ENCODE measurements at places on chromosomes 6 and 20.
A peak's percentile ranks its signal among the peaks of the same experiment; 100 is the strongest.

DNA sequence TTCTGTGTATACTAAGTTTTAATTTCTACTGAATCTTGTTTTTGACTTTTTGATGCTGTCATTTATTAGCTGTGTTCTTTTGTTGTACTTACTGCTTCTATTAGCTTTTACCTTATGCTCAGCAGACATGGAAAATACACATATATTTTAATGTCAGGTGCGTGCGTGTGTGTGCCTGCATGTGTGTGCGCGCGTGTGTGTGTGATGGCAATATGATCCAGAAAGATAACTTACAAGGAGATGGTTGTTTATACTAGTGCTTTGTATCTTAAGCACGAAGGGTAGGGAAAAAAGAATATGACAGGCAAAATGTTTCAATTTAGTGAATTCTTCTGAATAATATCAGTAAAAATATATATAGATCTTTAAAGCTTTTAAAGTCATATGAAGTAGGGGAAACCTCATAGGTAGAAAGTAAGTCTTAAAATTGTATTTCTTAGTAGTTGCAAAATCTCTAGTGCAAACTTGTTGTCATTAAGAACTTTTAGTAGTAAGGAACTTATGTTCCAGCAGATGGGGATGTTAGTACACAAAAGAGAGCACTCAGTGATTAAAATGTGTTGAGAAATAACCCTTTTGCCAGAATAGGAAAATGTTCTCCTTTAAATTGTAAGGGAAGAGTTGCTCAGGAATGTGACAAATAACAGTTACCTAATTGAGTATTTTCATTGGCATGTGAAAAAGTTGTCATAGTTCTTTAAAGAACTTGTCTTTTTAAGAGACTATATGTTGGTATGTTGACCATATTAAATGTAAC is 13.2 kb downstream of the QKI start:
- DNase-seq = peak; percentile 54

GRCh38 chr6:135395136-135395535 is 102.4 kb downstream of the AHI1 start:
- no peak for DNase-seq

DNA sequence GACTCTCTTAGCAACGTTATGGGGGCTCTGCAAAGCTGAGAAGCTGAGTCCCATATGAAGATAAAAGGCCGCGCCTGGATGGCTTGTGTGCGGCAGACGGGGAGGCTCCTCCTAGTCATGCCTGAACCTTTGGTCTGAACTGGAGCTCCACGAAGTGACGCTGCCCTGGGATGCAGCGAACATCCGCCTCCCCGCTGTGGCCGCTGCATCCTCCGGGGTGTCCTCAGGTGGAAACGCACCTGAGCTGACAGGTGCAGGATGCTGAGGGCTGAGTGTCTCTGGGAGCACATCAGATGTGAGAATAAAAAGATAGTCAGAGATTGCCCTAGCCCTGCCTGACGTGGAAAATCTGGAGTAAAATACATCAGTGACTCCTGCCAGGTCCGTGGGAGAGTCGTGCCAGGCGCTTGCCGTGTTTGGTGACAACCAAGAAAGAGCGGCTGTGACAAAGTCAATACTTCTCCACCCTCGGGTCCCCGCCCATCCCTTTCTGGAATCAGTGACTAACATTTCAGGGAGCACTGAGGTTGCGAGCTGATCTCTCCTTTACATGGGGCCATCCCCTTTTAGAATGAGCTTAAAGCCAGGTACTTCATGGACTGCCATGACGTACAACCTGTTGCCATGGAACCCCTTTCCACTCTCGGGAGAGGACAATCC is 162.8 kb upstream of the AFDN start:
- no peak for DNase-seq

GRCh38 chr20:44111712-44112335 is 75.2 kb downstream of the JPH2 start:
- peak; percentile 15 for DNase-seq

- peak; percentile 65 for DNase-seq
Observed at GRCh38 chr20:1377341-1377871, 15.4 kb downstream of the FKBP1A start.

DNA sequence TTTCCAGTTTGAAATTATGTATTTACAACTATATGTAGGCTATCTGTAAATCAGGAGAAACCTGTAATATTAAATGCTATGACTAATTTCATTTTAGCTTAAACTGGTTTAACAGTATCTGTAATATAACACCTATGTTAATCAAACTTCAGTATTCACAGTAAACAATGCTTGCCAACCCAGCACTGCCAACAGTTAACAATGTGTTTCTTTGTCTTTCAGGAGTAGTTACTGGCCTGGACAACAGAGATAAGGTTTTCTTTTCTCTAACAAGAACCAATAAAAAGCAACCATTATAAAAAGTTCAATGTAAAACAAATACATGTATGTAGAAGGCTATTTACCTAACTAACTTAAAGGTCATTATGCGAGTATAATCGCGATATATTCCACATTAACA is 158.8 kb downstream of the CDK19 start:
- DNase-seq = no peak

- DNase-seq = peak; percentile 68
Observed at GRCh38 chr6:51028276-51028675, 209.6 kb downstream of the TFAP2B start.

Measured in kidney tubule cell (primary cell).